ENCODE measurements at places on chromosomes 11 and 22.
A peak's percentile ranks its signal among the peaks of the same experiment; 100 is the strongest.

- DNase-seq, result no peak
Measured at GRCh38 chr11:8699903-8700302, 17.3 kb downstream of the RPL27A start.

GRCh38 chr11:87101956-87102580 is 64.3 kb downstream of the TMEM135 start:
- no peak for DNase-seq

DNA sequence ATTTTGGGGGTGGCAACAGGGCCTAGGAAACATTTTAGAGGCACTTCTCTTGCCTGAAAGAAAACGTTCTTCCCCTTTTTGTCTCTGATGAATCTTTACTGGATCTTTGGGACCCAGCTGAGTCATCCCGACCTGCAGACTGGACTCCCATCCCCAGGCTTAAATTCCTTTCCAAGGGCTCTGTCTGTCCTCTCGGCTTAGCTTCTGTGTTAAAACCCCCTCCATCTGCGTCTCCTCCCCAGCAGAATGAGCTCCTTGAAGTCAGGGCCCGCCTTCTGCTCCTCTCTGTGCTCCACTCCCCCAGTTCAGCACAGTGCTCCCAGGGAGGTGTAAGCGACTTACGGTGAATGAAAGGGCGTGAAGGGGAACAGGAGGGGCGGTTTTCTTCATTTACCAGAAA is 895 bp upstream of the DAGLA start:
- DNase-seq, result no peak

DNA sequence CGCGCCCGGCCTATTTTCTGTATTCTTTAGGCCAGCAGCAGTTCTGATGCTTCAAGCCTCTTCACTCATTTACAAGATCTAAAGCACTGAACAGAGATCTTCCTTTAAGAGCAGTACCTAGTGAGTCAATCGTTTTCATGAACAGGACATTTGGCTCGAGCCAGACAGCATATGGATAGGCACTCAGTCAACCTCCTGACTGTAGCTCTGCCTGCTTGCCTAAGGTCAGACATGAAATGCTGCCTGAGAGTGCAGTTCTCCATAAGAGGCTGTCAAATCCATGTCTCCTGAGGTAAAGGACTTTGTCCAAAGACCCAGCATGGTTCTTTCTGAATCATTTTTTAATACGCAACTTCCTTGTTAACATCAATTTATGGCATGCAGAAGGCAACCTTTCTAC is 941.2 kb downstream of the DLG2 start:
- DNase-seq, result peak; percentile 78

- DNase-seq, result no peak
Measured at GRCh38 chr11:47329431-47329986, 23.0 kb downstream of the MYBPC3 start.

DNA sequence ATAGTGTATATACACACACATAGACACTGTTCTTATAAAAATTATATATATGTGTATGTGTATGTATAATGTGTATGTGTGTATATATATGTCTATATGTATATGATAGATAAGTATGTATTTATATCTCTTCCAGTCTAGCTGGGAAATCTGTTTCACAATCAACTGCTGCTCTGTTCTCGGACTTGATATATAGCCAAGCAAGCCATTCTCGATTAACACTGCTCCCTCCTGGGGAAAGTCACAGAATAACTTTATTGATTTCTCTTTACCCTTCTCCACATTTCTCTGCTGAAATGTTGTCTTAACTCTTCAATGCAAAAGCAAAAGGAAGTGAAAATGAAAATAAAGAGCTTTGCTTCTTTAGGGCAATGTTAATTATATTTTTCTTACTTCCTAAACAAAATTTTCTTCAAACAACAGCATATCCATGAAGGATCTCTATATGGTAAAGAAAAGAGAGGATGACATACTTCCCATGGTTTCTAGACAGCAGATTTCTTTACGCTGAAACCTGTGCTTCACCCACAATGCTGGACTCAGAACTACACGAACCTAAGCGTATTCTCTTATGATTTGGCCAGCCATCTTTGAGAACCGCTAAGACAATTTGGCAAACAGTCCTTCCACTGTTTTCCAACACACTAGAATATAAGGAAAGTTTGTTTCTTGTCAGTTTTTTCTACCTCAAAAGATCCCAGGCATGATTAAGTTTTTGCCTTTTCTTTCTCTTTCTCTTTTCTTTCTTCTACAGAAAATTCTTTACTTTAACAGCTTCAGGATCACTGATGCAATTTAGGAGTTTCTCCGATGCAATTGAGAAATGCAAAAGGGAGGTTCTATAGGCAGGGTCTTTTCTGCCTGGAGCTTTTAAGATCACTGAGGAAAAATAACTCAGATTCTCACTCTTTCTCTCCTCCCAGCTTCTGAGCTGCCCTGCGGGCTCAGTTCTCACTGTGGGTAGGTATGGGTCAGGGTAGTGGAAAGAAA is 1.9 kb downstream of the BLID start:
- no peak for DNase-seq

DNA sequence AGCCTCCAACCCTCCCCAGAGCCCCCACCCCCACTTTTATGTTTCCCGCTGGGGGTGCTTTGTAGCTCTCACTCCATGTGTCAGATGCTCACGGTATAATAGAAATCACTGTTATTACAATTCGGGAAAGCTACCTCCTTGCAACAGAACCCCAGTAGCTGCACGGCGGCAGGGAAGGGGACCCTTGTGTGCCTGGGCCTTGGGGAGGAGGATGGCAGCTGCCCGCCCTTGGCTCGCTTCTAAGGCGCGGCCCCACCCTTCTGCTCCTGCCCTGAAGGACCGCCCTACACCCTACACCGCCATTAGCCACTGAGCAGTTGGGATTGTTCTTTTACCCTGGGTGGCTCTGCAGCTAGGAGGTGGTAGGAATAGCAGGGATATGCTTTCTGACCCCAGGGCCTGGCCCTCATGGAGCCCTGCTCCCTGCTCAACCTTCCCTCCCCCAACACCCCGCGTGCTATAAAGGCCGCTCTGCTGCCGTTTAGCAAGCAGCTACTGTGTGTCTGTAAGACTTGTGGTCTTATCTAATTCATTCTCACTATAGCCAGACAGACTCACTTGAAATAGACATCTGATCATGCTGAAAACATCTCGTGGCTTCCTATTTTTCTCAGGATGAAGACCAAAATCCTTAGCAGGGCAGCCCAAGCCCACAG is 219.7 kb downstream of the CEP164 start:
- DNase-seq, result no peak

- no peak for DNase-seq
Measured at GRCh38 chr11:117664897-117665296, 132.1 kb downstream of the DSCAML1 start.

DNA sequence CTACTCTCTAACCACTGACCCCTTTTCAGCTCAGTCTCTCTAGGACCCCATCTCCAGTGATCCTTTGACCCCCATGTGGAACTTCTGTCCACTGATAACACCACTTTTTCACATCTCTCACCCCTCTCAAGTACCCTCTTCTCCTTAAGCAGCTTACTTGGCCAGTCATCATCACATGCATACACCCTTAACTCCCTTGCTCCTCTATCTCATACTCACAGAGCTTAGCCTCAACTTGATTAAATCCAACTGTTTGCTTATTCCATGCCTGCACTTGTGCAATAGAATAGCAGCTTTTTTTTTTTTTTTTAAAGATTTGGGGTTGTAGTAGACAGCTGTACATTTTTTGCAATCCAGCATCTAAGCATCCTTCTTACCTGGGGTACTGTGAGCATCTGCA is 22.2 kb downstream of the AQP11 start:
- DNase-seq, result no peak

- no peak for DNase-seq
Measured at GRCh38 chr22:20204806-20205205, 54.0 kb upstream of the CCDC188 start.

GRCh38 chr11:116842909-116843308 is 5.5 kb upstream of the APOA1 start:
- DNase-seq, result no peak

GRCh38 chr11:128890543-128891368 is at the start of gene KCNJ5:
Gene KCNJ5 (plus strand): TSS chr11:128891356. CDS start chr11:128911274, 19,918 bp downstream.
- peak; percentile 21 for DNase-seq

DNA sequence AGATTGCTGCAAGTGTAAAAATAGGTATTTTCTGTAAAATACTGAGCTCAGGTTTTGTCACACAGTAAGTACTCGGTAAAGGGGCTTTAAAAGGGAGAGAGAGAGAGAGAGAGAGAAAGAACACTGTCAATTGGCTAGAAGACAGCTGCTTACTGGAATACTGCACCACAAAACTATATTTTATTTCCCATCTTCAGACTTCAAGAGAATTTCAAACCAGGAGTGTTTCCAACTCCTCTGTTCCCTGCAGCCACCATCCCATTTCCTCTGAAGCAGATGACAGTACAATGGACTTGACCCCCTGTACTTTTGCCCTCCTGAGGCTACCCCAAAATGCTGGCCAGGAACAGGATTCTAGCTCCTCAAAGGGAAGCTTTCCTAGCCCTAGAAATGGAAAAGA is 89.7 kb downstream of the RELT start:
- no peak for DNase-seq

GRCh38 chr11:94895971-94896370 is 77.4 kb downstream of the CWC15 start:
- peak; percentile 78 for DNase-seq

DNA sequence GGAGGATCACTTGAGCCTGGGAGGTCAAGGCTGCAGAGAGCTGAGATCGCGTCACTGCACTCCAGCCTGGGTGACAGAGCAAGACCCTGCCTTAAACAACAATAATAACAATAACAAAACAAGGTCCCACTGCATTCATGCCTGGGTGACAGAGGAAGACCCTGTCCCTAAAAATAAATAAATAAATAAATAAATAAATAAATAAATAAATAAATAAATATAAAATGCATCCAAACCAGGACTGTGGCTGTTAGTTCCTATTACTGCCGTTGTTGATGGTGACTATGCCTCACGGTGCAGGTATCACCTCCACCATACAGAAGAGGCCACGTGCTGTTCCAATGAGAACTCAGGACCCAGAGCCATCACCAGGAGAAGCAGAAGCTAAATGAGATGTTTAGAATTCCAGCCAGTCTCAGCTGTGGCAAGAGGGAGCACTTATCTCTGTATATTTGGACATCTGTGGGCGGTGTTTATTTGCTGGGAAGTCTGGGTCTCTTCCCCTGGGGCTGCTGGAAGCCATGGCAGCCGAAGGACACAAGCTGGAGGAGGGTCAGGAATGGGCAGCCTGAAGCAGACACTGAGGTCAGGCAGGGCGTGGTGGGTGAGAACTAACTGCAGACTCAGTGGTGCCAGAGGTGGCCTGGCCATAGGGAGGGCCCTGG is 21.6 kb downstream of the C11orf86 start:
- DNase-seq, result no peak

- peak; percentile 6 for DNase-seq
Measured at GRCh38 chr11:46308631-46309419, 31.4 kb downstream of the CREB3L1 start.

- DNase-seq, result no peak
Measured at GRCh38 chr11:15700456-15700855, 585.7 kb downstream of the INSC start.

GRCh38 chr11:78841456-78842060 is 266.9 kb upstream of the NARS2 start:
- DNase-seq, result no peak

GRCh38 chr11:113184498-113184897 is 129.9 kb upstream of the TTC12 start:
- no peak for DNase-seq

- DNase-seq, result no peak
Measured at GRCh38 chr11:12818333-12819015, 144.3 kb downstream of the TEAD1 start.

DNA sequence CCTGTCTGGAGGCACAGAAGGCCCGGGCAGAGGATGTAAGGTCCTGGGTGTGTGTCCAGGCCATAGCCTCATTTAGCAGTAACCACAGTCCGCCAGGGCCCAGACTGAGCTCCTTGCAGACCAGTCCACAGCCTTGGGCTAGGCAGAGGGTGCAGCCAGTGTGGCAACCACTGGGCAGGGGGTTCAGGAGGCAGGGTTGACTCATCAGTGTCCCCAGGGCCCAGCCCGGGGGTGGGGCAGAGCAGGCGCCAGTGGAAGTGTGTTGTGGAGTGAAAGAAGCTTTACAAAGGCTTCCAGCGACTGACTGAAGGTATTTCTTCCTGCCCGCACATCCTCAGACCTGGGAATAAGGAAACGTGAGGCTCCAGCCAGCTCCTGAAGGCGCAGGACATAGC is 27.7 kb upstream of the WNT11 start:
- DNase-seq, result no peak

DNA sequence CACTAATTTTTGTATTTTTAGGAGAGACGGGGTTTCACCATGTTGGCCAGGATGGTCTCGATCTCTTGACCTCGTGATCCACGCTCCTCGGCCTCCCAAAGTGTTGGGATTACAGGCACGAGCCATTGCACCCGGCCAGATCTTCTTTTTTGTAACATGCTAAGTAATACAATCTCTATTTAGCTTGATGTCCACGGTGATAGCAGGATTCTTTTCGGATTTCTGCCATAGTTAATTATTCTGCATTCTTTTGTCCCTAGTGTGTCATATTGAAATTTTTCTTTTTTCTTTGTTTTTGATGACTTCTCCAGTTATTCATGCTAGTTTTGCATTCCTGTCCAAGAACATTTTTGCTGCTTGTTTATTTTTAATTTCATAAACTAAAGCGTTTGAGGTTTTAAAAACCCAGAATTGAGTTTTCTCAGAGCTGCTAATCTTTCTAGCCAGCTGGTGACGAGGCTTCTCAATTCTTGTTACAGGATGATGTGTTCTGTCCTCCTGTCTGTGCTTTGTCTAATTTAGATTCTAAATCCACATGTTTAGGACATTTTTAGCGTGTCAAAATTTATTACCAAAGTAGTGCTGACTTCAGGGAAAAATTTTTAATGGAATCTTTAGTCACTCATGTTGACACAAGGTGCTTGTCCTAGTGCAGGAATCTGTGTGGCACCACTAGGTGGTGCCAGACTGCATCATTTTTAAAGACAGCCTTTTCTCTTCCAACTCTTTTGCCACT is 21.8 kb downstream of the NF2 start:
- DNase-seq, result peak; percentile 48

GRCh38 chr11:65806979-65807378 is 20.1 kb downstream of the OVOL1 start:
- no peak for DNase-seq

DNA sequence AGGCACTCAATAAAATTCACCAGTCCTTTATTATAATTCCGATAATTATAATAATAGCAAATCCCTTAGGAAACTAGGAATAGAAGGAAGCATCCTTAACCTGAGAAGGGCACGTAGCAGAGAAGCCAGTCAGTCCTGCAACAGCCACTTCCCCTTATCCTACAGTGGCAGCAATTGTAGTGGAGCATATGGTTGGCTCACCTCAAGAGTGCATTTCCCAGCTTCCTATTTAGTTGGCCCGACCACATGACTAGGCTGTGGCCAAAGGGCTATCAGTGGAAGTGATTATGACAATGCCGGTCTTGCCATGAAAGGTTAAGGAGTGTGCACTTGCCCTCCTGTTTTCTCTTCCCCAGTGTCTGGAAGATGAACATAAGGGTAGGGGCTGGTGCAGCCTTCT is 27.0 kb downstream of the TESMIN start:
- no peak for DNase-seq

GRCh38 chr11:94574193-94574961 is 7.2 kb downstream of the PIWIL4 start:
- DNase-seq, result no peak

- DNase-seq, result no peak
Measured at GRCh38 chr22:37440875-37441274, 13.6 kb upstream of the ELFN2 start.

Measured in NCI-H446 treated with DMSO at 0.1 percent for 48 hours (cell line).